ENCODE measurements at places on chromosomes 11 and 22.

- DNase-seq = no peak
Observed at GRCh38 chr22:40036591-40037225, 42.0 kb downstream of the FAM83F start.

DNA sequence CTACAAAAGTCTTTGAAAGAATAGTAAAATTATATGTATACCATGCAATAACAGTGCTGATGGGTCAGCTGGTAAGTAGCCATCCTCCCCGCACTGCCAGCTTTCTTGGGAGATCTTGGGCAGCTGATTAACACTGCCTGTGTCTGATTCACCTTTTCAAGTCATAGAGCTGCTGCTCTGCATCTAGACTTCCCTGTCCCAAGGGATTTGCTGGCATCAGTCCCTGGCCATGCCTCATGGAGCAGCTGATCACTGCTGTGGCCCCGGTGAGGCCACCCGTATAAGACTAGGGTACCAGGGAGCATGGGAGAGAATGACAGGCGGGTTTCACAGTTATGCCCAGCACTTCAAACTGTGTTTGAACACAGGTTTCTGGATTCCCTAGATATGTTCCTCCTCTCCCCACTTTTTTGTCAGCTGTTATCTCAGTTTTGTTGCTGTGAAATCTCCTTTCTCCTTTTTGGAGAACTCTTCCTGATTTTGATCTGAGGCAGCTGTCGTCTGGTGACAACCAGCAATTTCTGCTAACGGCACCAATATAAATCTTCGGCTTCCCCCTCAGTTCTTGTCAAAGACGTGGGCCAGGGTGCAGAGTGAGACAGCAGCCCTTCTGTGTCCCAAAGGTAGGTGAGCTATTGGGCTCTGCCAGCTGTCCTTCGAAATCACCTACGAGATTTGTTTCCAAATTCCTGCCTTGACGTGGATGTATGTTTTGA lies 438.9 kb downstream of the NTM start:
- DNase-seq = no peak

GRCh38 chr22:44193535-44193891 lies 12.8 kb downstream of the PARVG start:
- no peak for DNase-seq

DNA sequence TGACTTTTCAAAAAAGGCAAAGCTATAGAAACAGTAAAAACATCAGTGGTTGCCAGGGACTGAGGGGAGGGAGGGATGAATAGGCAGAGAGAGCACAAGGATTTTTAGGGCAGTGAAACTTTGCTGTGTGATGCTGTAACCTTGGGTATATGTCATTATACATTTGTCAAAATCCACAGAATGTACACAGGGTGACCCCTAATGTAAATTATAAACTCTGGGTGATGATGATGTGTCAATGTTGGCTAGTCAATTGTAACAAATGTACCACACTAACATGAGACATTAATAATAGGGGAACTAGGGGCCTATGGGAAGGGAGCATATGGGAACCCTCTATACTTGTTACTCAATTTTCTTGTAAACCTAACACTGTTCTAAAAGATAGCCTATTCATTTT lies 24.8 kb downstream of the RIBC2 start:
- DNase-seq = no peak

DNA sequence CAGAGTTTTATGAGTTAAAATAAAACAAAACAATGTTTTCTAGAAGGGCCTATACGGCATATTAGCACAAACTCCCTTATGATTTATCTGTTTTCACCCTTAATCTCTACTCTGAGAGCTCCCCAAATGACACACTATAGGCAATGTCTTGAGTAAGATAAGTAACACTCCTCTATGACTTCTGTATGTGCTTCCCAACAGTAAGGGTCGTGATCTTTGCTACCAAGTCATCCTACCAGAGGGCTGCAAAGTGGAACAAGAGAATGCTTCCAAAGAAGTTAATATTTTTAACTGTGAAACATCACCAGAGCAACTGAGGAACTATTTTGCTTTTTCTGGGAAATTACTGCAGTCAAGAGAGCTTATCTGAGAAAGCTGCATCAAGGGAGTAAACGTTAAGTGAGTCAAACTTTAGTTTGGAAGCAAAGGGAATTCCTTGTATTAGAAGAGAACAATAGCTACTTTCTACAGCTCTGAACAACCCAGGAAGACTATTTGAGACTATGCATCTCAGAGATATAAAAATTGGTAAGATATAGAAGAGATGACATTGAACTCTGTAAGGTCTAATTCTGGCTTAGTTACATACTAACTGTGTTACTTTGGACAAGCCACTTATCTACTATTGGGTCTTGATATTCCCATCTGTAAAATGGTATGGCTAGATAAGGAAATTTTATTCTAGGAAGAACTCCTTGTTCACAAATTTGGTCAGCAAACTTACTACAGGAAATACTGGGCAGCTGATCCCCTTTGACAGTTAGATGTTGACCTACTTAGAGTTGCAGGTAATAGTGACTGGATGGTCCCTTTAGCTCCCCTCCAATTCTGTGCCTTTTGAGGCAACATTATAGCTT lies 43.7 kb upstream of the CCDC34 start:
- no peak for DNase-seq
